ENCODE measurements at places on chromosomes 4 and X.

DNA sequence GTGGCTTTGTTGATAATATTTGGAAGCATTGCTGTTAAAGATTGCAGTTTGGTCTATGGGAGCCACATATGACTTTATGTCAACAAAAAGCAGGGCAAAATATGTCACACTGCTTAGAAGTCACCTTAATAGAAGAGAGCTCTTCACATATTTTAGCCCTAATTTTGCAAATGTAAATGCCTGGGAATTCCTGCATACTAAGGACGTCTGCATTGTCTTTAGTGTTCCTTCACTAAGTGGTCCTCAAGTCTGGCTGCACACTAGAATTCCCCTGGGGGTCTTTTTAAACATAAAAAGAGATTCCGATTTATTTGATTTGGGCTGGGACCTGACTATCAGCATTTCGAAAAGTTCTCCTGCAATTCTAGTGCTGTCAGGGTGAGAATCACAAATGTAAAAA is 495.1 kb upstream of the FAM241A start:
- no peak for DNase-seq

DNA sequence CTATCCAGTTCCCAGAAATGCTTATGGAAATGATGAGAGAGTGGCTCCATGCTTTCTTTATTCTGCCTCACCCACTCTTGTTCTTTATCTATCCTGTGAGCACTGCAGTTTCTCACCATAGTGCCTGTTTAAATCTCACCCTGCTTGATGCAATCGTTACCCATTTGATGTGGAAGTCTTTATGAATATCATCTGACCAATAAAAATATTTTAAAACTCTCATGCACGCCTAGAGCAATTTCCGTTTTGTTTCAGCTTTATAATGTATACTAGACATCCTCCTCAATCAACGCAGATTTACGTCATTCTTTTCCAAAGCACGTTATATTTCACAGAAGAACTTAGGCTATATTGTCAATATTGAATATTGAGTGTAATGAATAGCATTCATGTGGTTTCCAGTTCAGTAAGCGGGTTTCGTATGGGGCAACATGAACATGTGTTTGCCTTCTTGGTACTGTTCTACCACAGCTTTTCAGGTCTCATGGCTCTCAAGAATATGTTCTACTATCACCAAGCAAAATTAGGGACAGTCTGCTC is 32.9 kb downstream of the GPM6A start:
- no peak for DNase-seq

DNA sequence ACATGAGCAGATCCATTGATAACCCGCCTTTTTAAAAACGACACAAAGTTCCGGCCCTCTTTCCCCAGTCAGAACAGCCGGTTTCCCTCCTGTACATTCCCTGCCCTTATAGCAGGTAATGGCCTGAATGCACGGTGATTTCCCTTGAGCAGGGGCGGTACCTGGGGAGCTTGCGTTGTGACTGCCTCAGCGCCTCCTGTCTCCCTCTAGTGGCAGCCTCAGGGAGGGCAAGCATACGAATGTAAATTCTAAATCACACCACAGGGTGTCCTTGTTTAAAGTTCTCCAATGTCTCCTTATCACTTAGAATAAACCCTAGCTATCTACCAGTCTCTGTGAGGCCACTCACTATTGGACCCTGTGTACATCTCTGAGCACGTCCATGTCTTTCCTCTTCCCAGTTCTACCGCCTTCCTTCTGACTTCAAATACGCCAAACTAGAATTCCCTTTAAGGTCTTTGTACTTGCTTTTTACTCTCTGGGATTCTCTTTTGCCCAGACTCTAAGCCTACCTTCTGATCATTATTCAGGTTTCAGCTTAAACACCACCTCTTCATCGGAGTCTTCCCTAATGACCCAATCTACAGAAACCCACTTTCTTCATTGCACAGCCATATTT is 18.4 kb upstream of the LDB2 start:
- peak; percentile 91 for DNase-seq

GRCh38 chr4:184385705-184386141 is 88.6 kb downstream of the IRF2 start:
- DNase-seq = peak; percentile 75

GRCh38 chr4:2264481-2265041 is 2.7 kb upstream of the MXD4 start:
- no peak for DNase-seq

DNA sequence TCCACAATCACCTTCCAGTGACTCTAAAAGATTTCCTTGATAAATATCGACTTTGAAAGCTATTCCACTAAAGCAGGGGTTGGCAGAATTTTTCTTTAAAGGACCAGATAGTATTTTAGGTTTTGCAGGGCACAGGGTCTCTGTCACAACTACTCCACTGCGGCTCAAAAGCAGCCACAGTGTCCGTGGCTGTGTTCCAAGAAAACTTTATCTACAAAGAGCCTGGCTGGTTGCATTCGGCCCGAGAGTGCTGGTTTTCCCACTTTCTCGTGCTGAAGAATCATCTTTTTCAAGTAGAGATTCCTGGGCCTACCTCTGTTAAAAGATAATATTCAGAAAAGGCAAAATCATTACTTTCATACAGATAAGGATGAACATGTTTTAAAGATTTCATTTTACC is 55.6 kb downstream of the TSPAN7 start:
- no peak for DNase-seq

- no peak for DNase-seq
These were observed 37.8 kb downstream of the GAB3 start for GRCh38 chrX:154712781-154713740.

DNA sequence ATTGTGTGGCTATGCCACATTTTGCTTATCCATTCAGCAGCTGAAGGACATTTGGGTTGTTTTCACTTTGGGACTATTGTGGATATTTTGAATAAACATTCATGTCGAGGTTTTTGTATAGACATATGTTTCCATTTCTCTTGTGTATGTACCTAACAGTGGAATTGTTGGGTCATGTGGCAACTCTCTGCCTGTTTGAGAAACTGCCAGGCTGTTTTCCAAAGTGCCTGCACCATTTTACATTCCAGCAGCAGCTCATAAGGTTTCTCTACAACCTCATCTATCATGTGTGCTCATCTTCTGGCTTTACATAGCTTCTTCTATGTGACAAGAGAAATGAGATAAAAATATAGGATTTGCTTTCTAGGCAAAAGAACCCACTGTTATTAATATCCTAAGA is 29.5 kb upstream of the TSPAN5 start:
- no peak for DNase-seq

DNA sequence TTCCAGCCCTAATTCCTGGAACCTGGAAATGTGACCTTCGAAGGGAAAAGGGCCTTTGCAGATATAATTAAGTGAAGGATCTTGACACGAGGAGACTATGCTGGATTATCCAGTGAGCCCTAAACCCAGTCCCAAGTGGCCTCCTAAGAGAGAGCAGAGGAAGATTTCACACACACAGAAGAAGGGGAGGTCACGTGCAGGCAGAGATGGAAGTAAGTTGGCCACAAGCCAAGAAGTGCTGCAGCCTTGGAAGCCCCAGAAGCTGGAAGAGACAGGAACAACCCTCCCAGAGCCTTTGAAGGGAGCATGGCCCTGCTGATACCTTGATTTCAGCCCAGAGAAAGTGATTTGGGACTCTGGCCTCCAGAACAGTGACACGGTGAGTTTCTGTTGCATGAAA is 51.9 kb downstream of the EVC2 start:
- no peak for DNase-seq

- no peak for DNase-seq
These were observed 32.5 kb downstream of the MEPE start for GRCh38 chr4:87865288-87865687.

DNA sequence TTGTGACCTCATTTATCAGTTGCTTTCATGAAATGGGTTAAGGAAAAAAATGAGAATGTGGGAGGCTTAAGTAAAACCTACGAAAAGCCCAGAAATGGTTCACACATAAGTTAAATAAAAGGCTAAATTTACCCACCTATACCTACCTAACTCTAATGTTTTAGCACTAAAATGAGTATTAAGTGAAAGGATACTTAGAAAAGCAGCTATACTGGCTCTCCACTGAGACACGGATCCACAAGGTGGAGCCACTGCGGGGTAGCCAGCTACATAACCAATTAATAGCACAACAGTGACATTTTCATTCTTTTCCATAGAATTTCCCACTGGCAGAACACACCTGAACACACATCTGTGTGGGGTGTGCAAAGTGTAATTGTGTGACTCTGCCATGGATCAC is 101.9 kb downstream of the MAML3 start:
- DNase-seq = peak; percentile 76

GRCh38 chr4:3128976-3129375 is 54.5 kb downstream of the HTT start:
- DNase-seq = no peak

- DNase-seq = no peak
These were observed 426.4 kb downstream of the PDGFC start for GRCh38 chr4:156545003-156545785.

GRCh38 chr4:112473985-112474384 is 42.0 kb downstream of the NEUROG2 start:
- DNase-seq = no peak

GRCh38 chr4:56701161-56701480 is 20.0 kb upstream of the HOPX start:
- no peak for DNase-seq

DNA sequence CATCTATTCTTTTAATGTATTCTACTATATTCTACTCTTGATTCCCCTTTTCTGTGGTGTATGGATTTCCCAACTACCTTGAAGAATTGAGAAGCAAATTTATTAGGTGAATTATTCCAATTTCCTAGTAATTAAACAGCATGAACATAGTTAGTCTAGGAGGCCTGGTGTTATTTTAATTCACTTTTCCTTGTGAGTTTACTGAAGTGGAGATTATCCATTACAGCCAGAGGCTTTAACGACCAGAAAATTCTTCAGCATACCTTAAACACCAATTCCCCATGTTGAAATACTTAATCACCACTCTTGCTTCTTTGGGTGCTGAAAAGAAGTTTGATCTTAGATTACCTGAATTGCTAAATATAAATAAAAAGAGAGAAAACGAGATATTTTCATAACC is 29.4 kb downstream of the FAT4 start:
- DNase-seq = no peak

- DNase-seq = no peak
These were observed 697 bp downstream of the SRPK3 start for GRCh38 chrX:153781428-153782047.

DNA sequence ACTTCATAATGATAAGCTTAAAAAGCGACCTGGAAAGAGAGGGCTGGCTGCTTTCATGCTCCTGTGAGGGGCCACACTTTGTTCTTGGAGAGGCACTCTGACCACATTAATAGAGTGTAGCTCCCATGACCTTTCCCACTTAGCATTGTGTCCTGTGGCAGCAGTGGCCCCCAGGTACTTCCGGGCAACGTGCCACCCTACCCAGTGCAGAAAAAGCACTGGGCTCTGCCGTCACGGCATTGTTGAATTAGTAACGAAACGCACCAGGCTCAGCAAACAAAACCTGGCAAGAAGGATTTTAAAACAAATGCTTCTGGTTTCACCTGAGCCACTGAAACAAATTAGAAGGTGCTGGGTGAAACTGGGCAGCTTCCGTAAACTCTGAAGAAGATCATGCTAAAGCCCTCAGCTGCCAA is 5.4 kb upstream of the SORBS2 start:
- DNase-seq = no peak

DNA sequence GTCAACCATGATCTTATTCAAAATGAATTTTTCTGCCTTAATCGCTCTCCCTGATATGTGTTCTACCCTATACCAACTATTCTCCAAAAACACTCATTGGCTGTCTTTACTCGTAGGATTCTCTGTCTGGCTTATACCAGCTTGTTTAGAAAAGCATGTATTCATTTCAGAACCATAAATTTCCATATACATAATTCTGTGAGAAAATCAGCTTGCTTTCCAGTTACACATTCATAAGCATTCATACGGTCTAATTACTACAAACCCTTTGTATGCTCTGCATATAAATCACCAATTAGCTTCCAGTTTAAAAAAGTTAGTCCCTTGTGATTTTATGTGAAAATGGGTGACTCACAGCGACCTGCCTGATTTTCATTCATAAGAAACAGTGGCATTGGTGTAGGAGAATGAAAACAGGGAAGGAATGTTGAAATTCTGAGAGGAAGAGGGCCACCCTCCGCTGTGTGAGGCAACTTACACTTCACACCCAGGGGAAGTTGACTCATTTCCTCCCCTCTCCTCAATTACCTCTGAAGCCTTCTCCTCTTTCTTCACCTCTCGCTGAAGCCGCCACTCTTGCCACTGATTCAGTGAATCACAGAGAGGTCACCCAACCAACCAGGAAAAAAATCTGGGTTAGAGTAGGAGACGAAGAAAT is 63.3 kb downstream of the MEPE start:
- no peak for DNase-seq
